ENCODE measurements at places on chromosomes 11 and 22. TPM values are rescaled to one million over a fixed set of nuclear protein-coding genes. Genes with fewer than 3 reads are reported as not detected.

- DNase-seq: no peak
Observed at GRCh38 chr22:49042066-49042465, 785.6 kb downstream of the BRD1 start.

GRCh38 chr22:37486224-37486845, at the start of gene MFNG:
Gene MFNG (minus strand): TSS chr22:37486384. CDS start chr22:37486177, 207 bp downstream.
- DNase-seq: peak; percentile 83

DNA sequence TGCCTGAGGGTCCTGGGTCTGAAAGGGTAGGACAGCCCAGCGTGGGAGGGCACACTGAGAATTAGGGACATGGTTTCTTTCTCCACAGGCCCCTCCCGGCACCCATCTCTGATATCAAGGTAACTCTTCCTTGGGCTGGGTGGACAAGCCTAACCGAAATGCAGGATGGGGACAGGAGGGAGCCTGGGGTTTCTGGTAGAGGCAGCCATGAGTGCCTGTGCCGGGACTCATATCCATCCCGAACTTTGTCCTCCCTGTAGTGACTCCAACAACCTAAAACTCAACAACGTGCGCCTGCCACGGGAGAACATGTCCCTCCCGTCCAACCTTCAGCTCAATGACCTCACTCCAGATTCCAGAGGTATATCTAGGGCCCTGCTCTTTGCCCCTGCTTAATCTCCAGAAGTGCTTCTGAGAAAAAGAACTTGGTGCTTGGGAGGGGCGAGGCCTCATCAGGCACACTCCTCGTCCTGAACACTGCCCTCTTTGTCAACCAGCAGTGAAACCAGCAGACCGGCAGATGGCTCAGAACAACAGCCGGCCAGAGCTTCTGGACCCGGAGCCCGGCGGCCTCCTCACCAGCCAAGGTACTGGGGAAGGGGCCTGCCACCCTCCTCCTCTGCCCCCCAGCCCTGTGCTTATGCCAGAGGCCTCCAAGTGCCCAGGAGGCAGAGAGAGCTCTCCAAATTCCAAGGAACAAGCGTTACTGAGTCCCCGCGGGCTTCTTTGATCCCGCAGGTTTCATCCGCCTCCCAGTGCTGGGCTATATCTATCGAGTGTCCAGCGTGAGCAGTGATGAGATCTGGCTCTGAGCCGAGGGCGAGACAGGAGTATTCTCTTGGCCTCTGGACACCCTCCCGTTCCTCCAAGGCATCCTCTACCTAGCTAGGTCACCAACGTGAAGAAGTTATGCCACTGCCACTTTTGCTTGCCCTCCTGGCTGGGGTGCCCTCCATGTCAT, 3.1 kb downstream of the TMEM25 start:
- DNase-seq: no peak

DNA sequence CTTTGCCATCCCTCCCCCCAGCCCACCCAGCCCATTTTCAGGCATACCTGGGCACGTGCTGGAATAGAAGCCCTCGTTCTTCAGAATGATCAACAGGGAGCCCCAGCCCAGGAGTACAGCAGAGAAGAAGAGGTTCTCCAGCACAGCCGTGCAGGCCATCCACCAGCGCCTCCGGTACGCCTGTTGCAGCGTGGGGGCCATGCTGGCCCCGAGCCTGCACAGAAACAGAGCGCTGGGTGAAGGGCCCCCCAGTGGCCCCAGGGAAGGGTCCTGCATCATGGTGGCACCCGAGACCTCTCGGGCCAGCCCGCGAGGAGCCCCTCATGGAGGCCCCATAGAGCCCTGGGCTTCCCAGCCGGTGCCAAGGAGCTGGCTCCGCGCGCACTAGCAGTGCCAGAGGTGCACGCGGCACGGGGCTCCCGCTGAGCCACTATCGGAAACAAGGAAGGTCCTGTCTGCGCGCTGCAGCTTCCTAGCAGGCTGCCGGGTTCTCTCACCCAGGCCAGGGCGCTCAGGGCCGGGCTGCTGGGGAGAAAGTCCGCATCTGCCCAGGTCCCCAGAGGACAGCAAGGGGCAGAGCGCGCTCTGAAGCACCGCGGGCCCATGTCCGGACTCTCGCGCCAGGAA, 1.5 kb downstream of the SLC43A1 start:
- DNase-seq: peak; percentile 54

DNA sequence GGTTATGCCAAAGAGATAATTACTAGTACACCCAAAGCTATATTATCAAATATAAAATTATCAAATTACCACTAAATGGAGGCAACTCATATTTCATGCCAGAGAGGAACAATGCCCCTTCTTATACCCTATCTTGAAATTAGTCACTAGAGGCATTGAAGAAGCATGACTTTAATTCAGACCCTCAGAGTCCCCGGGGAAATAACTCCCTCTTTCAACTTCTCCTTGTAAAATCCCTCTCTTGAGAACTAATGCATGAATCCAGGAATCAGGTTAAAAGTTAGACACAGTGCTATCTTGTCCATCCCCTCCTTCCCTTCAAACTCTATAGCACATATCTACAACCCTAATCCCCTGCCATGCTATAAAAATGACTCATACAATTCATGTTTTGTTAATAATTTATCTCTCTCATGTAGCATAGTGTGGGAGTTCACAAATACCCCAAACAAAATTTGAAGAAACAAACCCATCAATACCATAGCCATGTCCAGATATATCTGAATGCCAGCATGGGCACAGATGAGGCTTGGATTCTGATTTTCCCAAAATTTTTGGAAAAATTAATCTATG, 665.4 kb downstream of the KCNA4 start:
- DNase-seq: no peak

- DNase-seq: no peak
Observed at GRCh38 chr22:38868286-38868721, 3.7 kb downstream of the CBX6 start.

DNA sequence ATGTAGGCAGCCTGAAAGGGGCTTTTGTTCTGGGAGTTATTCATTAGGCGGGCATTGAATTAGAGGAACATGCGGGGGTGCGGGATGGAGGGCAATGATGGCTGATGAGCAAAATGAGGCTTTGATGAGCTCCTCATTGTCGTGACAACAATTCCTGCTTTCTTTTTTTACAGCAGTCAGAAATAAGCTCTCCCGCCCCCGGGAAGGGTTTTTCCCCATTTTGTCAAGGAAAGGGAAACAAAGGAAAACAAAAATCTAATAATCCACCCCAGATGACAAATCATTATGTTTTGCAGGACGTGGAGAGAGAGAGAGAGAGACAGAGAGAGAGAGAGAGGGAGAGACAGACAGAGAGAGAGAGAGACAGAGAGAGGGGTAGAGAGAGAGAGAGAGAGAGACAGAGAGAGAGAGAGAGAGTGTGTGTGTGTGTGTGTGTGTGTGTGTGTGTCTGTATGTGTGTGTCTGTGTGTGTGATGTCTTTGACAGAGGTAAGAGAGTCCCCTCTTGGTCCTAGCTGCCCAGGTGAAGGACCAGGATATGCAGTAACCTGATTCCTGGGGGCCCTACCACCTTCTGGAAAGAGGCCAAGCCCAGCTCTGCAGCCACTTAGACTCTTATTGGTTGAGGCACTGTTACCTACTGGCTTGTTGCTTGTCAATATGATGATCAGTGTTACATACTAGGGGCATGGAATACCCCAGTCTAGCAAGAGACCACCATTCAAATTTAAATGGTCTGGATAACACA, 46.7 kb upstream of the PARVA start:
- DNase-seq: no peak

The SLC37A4 gene
- 26.0 TPM for total RNA-seq

All from activated CD8-positive, alpha-beta memory T cell treated with anti-CD3 and anti-CD28 coated beads, Interleukin-2, amount 10 ng/mL, durations not matched to agents 7 days and 5 days (primary cell).